A172 (cell line): ENCODE measurements at places on chromosomes 3 and 15.

GRCh38 chr15:63041402-63041973, 1.1 kb upstream of the TPM1 start:
- DNase-seq = no peak

GRCh38 chr3:23324745-23325144, 121.6 kb downstream of the UBE2E2 start:
- peak; percentile 75 for DNase-seq

- DNase-seq = peak; percentile 90
Observed at GRCh38 chr3:150599611-150600297, 3.4 kb upstream of the SELENOT start.

DNA sequence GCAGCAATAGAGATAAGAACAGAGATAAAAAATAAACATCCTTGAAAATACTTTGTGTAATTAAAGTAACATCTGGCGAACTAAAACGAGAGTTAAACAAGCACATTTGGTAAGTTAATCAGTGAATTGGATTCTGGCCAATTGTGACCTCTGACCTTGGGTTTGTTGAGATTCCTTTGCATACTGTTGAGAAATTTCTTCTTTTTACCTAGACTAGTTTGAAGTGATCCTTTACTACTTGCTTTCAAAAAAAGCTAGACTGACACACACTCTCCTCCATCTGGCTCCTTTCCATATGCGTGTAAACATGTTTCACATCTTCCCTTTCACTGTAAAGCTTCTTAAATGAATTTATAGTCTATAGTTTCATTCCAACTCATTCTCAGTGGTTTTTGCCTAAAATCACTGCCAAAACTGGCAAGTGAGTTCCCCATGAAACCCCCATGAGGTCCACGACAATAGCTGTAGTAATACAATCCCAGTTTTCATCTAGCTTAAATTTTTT, 17.3 kb upstream of the GBE1 start:
- DNase-seq = no peak

GRCh38 chr15:39581793-39582285, 960 bp downstream of the THBS1 start:
- no peak for DNase-seq

GRCh38 chr3:156291272-156292123, 171.1 kb downstream of the KCNAB1 start:
- DNase-seq = no peak

DNA sequence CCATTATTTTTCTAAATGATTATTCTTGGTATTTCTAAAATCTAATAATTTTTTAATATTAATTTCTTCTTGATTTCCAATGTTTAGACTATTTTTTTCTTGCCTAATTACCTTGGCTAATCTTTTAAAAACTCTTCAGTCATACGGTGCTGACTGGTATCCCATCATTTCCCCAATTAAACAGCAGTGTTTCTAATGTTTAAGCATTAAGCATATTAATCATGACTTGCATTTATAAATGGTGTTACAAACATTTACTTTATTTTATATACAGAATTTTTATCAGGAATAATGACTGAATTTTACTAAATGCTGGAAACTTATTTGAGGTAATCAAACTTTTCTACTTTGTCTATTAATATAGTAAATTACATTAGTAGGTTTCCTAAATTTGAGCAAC, 199.3 kb downstream of the ADAMTSL3 start:
- DNase-seq = no peak

DNA sequence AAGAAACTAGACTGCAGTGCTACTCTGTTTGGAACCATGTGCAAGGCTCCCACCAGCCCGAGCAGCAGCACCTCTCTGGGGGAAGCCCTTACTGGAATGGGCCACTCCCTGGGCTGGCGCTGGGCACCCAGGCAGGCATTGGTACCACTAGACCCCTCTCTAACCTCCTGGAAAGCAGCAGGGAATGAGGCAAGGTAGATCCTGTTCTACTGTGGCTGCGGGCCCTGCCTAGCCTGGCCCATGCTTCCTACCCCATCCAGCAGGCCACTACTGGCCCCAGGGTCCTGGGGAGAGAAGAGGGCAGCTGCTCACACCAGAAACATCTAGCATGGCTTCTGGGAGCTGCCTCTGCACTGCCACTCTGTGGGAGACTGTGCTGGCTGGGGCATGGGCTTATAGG, 44.8 kb downstream of the MESD start:
- no peak for DNase-seq
